ENCODE measurements at places on chromosomes 5 and 9.

DNA sequence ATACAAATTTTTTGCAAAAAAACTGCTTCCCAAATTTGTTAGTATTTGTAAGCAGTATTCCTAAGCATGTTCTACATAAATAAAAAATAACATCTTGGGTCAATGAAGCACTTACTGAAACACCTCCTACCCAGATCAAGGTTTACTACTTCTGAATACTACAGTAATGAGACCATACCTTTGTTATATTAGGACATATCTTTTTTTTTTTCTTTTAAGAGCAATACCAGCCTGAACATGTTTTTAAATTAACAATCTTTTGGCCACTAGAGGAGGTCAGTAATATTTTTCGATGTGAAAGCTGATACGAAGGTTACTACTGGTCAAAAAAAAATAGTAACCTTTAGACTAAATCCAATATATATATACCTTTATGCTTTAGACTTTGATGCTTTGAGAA lies 72.7 kb downstream of the CERT1 start:
- no peak for DNase-seq

DNA sequence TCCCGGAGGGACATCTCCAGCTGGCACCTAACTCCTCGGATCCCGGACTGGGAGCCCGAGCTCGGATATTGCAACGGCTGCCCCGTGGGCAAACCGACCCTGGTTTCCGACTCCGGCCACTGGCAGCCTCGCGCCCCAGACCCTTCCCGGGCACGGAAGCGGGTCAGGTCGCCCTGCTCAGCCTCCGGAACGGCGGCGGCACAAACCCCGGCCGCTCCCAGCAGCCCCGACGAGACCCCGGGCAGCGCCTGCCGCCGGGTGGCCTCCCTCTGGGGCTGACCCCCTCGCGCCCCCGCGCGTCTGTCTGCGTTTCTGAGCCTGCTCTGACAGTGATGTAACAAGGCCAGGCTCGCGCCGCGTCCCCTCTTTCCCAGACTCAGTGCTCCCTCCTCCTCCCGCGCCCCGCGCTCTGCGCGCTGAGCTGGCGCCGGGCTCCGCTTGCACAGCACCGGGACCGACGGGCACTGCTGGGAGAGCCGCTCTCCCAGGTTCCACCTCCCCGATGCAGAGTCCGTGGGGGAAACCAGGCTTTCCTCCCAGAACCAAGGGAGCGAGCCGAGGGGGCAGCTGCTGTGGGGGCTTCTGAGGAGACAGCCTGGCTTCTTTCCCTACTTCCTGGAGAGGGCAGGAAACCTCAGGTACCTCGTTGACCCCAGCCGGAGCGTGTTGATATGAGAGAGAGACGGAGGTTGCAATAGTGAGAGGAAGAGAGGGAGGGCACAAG lies at the start of gene TMEM215:
Gene TMEM215, plus strand, starts transcription at position 373 of the 724 bp plus-strand sequence. CDS start 644 bp downstream, outside the sequence.
- DNase-seq, result peak; percentile 1

DNA sequence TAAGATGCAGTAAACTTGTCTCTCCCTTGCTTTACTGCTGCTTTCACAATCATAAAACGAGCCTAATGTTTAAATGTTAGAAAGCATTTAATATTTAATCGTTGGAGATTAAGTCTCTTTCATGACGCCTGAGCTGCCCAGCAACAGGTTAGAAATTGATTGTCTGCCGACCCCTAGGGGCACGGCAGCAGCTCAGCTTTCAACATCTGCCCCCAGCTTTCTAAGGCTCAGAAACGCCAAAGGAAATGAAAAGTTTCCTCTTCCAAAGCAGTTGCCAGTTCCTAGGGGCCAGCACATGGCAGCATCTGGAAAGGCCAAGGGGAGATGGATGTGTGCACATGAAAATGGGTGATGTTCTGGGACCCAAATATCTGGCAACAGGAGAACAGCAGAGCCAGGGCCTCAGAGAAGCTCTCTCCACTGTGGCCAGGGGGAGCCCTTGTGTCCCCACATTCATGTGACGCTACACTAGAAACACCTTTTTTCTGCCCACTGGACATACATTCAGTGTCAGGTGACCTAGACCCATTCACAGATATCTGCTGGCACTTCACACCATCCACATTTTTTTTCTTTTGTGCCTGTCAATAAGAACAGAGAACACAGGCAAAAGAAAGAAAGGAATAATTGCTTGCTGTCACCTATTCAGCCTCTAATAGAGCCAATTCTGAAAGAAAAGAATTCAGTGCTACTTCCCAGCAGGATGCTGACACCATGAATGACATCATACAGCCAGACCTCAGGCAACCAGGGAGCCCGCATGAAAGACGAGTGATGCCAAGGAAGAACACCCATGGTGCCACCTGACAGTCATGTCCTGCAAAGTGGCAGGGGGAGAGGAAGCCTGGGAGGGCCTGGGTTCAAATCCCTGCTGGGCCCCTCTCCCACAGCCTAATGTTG lies 205.0 kb upstream of the TAS2R1 start:
- no peak for DNase-seq

- peak; percentile 77 for DNase-seq
Measured at GRCh38 chr9:87324613-87325194, 173.0 kb upstream of the DAPK1 start.

DNA sequence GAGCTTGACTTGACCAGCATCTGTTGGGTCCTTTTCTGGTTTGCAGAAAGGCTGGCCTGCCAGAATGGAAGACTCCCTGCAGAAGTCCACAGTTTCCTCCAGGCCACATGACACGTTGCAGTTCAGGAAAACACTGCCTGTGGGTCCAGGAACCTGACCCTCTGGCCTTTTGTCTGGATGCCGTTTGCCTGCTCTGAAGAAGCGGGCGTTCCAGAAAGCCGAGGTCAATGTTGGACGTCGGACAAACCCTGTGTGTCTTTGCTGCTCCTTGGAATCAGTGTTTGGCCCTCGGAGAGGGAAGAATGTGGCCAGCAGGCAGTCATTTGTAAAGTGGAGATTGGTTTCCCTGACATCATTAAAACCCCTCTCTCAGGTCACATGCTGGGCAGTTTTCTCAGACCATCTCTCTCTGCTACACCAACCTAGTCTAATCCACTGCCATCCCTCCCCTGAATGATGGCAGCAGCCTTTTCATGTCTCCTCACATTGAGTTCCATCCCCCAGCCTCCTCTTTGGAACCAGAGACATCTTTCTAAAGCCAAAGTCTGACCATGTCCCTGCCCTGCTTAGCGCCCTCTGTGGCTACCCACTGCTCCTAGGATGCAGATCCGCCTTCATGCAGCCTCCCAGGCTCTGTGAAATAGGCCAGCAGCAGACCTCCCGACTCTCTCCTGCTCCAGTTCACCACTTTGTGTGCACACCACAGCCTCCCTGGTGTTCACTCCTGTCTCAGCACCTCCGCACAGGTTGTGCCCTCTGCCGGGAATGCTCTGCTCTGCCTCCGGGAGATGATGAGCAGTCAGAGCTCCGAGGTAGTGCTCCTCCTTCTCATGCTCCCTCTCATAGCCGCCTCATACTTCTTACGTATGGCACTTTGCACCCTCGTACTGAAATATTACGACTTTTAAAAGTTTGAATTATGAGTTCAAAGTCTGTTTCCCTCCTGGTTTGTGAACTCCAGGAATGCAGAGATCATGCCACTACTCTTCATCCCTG lies 75.6 kb downstream of the RALGPS1 start:
- DNase-seq, result no peak

DNA sequence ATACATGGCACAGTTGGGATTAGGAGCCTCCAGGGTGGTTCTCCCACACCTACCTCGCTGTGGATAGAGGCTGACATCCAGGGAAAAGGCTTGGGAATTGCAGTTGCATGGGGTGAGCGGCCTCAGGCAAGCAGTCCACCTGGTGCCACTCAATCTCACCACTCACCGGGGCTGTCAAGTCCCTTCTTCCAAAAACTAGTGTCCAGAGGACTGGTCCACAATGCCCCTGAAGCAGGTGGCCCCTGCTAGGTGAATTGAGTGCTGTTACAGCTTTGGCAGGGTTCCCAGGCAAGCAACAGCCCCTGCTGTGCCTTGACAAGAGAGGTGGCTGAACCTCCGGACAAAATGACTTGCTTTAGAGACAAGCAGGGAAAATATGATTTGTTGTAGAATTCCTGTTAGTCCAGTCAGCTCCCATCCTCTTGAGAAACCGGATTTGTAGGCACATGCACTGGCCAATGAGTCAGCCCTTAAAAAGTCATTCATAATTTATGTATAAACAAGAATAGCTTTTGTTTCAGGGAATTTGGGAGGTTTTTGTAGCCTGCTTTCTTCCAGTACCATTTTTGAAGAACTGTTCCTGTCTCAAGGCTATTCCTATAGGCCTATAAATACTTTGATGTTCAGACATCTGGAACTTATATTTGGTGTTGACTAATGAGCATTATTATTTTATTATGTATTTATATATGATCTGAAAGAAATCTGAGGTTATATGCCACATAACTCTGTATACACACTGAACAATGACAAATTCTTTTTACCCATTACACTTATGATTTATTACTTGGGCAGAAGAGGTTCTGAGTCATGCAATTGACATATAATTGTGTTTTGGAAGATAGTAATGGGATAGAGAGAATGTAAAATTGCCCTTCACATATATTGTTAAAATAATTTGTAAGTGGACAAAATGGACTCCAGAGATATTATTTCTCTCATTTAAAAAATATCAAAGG lies 411.1 kb downstream of the ACTL7B start:
- DNase-seq, result peak; percentile 95

GRCh38 chr5:5738797-5739489 lies 316.5 kb downstream of the ICE1 start:
- no peak for DNase-seq

DNA sequence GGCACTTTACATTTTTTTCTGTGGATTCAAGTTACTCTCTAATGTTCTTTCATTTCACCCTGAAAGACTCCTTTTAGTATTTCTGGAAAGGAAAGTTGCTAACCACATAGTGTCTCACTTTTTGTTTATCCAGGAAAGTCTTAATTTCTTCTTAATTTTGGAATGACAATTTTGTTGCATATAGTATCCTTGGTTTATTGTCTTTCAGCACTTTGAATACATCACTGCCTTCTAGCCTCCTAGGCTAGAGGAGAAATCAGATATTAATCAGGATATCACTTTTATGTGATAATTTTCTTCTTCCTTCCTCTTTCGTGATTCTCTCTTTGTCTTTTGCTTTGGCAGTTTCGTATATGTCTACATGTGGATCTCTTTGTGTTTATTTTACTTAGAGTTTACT lies 11.4 kb downstream of the ADGRV1 start:
- no peak for DNase-seq

DNA sequence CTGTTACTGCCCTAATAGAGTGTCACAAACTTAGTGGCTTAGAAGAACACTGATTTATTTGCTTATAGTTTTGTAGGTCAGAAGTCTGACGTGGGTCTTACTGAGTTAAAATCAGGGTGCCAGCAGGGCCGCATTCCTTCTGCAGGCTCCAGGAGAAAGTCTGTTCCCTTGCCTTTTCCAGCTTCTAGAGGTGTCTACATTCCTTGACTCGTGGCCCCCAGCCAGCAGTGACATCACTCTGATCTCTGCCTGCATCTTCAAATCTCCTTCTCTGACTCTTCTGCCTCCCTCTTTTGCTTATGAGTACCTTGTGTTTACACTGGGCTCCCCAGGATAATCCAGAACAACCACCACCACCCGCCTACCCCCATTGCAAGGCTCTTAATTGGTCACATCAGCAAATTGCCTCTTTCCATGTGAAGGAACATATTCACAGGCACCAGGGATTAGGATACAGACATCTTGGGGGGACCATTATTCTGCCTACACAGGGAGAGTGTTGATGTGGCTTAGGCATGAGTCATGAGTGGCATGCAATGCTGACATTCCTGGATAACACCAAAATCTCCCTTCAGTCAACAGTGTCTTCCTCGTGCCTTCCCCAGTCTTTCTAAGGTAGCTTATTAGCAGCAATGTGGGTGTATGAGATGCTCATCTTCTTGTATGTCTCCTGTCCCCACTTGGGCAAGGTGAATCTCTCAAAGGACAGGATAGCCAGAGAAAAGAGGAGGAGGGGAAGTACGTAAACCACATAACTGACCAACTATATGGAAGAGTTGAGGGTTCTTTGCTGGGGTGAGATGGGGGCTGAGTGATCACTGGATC lies 24.4 kb downstream of the CYFIP2 start:
- peak; percentile 90 for DNase-seq

DNA sequence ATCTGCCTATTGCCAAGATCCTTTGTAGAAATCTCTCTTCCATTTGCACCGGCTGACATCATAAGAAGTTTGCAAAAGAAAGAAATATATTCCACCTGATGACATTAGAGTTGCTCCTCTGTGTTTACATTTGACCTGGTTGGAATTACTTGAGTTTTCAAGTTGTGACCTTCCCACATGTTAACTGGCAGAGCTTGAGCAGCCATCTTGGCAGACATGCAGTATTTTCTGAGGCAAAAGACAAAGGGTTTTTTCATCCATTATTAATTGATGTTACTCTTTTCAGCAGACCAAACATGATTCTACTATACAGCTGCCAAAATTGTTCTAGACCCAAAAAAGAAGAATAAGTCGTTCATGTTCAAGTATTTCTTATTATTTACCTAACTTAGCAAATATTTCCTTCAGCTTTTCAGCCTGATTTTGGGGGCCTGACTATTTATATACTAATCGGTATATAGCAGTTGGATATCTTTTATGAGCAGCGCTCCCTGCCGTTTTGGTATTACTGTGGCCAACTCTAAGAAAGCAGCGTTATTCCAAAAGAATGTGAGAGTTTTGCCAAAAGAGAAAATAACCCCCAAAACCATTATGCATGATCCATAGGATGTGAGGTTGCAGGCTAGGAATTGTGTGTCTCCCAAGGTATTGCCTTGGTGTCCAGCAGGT lies 212.9 kb downstream of the PBX3 start:
- peak; percentile 38 for DNase-seq

DNA sequence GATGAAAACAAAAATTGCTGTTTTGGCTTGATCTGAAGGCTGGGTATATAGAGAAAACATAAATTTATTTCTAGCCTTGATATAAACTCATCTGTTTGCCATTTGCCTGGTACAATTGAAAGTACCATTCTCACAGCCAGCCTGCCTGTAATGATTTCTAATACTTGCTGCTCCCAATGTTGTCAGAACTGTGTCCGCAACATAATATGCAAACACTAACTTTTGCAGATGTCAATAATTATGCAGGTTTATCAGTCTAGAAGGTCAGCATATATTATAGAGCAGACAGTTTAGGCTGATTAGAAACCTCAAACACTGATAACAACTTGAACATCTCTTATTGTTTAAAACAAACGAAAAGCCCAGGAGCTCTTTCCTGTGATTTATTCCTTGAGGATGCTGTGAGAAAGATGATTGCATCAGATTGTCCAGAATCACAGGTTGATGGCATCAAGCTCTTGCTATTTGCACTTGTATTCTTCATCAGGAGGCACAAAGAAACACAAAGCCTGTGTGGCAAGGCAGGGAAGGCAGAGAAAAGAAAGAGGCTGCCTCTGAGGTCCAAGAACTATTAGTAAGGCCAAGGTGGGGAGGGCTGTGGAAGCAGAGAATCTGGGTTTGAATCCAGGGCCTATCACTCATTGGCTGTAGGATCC lies 21.4 kb upstream of the HMHB1 start:
- DNase-seq, result peak; percentile 31
